ENCODE measurements at places on chromosomes 12 and 14. TPM values are rescaled to one million over a fixed set of nuclear protein-coding genes. Genes with fewer than 3 reads are reported as not detected.

KLHL33 gene
- not detected for total RNA-seq

KRT82 gene
- not detected for total RNA-seq

AQP2 gene
- total RNA-seq = not detected

CCDC88C gene
- 6.2 TPM for total RNA-seq

GPD1 gene
- total RNA-seq = 0.19 TPM

CABP1 gene
- 0.14 TPM for total RNA-seq

SOCS2 gene
- total RNA-seq = 26.8 TPM

CISTR gene
- total RNA-seq = not detected

TMEM119 gene
- not detected for total RNA-seq

FZD10 gene
- not detected for total RNA-seq

CNTN1 gene
- total RNA-seq = 64.6 TPM

PRPH gene
- 1.6 TPM for total RNA-seq

GDF3 gene
- total RNA-seq = not detected

CAPZA3 gene
- not detected for total RNA-seq

NTF3 gene
- not detected for total RNA-seq

PLEKHG3 gene
- 52.3 TPM for total RNA-seq

LBHD2 gene
- not detected for total RNA-seq

SPX gene
- 2.0 TPM for total RNA-seq

TBX3 gene
- total RNA-seq = 19.1 TPM

Measured in A549 treated with CpdA at 1 μM for 4 hours (cell line).